ENCODE measurements at places on chromosomes 5 and 9.

DNA sequence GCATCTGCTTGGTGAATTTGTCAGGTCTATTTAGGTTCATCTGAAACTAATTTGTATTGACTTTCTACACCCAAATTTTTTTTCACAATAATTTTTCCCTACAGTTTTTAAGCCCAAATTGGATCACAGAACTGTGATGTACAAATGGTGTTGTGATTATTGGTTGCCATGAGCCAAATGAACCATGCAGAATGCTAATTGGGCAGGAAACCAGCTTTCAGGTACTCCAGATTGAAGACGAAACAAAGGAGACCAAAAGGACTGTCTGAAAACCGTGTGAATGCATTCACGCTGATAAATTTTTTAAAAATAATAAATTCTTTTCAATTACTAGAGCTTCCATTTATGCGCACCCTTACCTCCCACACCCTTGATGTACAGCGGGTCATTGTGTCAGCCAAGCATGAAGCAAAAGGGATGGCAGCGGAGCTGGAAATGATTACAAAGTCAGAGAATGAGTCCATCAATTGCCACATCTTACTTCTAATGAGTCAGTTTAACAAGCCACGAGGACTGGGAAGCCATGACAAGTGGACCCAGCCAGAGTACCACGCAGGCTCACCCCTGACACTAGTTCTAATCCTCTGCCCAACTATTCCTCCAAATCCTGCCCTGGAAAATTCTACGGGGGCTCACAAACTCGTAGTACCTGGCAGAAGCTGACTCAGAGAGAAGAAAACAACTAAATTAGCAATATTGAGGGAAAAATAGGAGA lies 66.5 kb downstream of the SEMA6A start:
- no peak for DNase-seq

- no peak for DNase-seq
These were observed 151.7 kb upstream of the MOCS2 start for GRCh38 chr5:53261245-53261644.

GRCh38 chr9:37730839-37731238 lies 22.8 kb upstream of the TRMT10B start:
- DNase-seq = no peak

- no peak for DNase-seq
These were observed 299.8 kb upstream of the NUDT12 start for GRCh38 chr5:103862398-103862797.

DNA sequence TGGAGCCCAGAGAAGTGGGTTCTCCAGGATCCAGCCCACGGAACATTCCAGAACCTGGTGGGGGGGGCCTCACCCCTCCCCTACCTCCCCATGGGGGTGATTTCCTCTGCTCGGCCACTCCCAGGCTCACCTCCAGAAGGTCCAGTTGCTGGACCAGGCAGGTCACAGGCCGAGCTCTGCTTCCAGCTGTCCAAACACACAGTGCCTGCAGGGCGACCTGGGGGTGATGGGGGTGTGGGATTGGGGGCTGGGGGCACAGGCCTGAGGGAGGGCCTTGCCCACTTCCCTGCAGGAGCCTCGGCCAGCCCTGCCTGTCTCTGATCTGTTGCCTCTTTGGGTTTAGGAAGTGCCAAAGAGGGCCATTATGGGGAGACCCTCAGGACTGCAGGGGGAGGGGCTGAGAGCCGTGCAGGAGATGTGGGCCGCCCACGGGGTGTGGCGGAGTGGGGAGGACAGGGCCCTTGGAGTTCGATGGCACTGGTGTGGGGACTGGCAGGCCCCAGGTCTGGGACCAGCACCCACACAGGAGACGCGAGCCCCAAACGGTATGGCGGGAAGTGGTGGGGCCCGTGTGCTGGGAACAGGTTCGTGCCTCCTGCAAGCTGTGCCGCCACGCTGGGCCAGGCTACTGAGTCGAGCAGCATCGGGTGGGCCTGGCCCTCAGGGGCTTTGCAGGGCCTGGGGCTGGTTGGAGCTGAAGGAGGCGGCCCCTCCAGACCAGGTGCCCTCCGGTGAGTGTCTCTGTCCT lies 45.6 kb upstream of the EGFL7 start:
- no peak for DNase-seq

GRCh38 chr5:62138607-62139006 lies 167.4 kb upstream of the KIF2A start:
- DNase-seq = no peak

DNA sequence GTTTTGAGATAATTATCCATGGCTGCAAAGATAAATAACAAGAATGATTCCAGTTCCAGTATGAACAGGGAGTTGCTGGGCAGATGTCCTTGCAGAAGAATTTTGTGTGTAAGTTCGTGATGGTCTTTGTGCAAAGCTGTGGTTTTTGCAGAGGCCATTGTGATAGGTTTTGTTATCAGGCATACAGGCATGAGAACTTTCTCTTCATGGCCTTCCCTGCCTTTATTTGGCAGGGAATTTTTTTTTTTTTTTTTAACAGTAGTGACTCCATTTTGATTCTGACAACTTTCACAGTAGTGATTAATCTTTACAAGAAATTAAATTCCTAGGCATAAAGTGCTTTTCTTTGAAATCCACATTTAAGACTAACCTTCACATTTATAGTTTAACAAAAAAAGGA lies 1999.5 kb upstream of the CDH6 start:
- DNase-seq = no peak

DNA sequence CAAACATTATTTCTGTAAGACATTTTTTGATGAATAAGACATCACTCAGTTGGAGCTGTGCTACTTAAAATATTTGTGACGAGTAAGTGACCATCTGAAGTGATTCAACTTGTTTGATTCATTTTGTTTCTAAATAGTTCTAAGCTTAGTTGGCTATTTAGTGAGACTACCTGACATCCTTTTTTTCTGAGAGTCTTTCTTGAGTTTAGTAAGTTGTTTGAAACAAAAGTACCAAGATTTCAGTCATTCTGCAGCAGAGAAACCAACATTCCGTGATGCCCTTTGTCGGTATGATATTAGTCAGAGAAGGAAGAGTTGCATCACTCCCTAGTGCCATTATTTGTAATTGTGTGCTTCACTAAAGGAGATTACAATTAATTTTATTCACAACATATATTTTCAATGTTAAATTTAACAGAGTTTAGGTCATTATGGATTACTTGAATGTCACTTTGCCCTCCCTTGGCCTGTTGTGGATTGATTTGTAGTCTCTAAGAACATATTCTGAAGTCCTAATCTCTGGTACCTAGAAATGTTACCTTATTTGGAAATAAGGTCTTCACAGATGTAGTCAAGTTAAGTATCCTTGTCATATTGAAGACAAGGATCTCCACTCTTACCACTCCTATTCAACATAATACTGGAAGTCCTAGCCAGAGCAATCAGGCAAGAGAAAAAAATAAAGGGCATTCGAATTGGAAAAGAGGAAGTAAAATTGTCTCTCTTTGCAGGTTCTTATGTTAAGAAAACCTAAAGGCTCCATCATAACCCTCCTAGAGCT lies 212.2 kb downstream of the PCSK1 start:
- DNase-seq = no peak

DNA sequence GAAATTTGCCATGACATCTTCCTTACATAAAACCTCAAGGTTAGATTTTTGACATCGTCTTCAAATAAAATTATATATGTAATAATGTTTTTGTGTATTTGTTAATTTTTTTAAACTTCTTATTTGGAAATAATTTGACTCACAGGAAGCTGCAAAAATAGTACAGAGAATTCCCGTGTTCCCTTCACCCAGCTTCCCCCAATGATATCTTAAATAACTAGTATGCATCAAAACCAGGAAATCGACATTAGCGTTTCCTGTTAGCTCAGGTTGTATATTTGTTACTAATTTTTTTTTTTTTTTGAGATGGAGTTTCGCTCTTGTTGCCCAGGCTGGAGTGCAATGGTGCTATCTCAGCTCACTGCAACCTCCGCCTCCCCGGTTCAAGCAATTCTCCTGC lies 86.3 kb upstream of the SPRY4 start:
- no peak for DNase-seq

Measured in SW 1271 (cell line).